Stomach (tissue), 19 donors: ENCODE measurements at places on chromosomes 11 and 22.

GRCh38 chr11:73664877-73665276 lies 18.5 kb downstream of the PLEKHB1 start:
- no peak for DNase-seq

GRCh38 chr11:106925245-106925644 lies 93.0 kb downstream of the GUCY1A2 start:
- DNase-seq: no peak

DNA sequence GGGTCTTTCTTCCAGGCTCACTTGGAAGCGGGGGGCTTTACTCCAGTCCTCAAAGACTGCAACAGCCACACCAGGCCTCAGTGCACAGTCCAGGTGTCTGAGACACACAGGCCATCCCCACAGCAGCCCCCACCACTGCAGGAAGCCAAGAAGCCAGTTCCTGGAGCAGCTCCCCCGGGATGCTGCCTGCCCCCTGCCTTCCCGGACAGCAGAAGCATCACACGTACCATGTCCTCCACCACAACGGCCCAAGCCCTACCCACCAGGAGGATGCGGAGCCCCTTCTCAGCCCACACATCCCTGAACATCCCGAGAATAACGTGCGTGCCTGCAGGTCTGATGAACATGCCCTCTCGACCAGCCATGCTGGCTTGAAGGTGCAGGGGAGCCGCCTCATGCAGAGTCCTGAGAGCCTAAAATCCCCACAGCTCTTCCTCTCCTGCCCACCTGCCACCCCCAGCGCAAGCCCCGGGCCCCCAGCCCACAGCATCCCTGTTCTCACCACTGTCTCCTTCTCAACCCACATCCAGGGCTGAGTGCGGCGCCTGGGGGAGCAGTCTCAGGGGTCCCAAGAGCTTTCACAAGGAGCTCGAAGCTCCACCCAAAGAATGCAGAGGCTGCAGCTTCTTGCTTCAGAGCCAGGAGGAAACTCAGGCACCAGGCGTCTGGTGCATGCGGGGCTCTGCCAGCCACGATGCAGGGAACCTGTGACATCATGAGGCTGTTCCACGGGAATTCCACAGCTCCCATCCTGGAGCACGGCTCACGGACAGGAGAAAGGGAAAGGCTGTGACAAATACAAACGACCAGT lies 209.6 kb downstream of the BRD1 start:
- DNase-seq: no peak

GRCh38 chr22:44344407-44344806 lies 31.7 kb upstream of the SHISAL1 start:
- no peak for DNase-seq
